CD8-positive, alpha-beta T cell (primary cell): ENCODE measurements at places on chromosomes 6 and 20.

DNA sequence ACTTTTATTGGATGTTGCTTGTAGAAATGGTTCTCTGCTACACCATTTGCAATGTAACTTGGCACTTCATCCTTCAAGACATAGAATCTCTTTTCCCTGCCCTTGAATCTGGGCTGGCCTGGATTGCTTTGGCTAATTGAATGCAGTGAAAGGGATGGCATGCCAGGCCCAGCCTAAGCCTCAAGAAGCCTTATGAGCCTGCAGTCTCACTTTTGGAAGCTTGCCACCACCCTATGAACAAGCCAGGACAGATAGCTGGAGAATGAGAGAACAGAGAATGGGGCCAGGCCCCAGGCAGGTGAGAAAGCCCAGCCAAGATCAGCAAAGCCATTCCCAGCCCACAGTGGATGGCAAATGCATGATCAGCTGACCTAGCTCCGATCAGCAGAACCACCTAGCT lies 350.7 kb upstream of the RNF24 start:
- no peak for DNase-seq

DNA sequence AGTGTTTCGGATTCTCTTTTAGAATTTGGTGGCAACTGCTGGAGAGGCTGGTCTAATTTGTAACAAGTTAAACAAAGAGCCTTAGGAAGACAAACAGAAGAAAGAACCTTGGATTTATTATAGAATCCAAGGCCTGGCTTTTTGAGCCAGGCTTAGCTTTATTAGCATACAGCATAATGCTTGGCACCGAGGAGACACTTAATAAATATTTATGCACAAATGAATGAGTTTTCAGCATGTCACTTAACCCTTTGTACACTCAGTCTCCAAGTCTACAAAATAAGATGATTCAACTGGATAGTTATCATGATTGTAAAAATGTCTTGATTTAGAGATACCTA lies 38.2 kb upstream of the AFDN start:
- no peak for DNase-seq

DNA sequence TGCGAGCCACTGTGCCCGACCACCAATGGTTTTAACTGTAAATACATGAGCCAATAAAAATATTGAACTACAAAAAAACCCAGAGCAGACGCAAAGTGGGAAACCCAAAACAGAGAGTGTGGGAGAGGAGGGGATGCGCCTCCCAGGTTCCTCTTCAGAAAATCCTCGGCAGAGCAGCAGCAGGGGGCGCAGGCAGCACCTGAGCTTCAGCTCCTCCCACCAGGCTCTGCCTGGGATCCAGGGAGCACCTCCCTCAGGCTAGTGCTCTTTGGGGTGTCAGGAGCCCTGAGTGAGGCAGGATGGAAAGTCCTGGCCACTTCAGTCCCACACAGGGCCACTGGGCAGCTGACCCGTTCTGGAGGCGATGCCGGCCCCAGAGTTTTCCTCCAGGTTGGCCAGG lies 536.9 kb upstream of the CDH4 start:
- DNase-seq, result no peak

DNA sequence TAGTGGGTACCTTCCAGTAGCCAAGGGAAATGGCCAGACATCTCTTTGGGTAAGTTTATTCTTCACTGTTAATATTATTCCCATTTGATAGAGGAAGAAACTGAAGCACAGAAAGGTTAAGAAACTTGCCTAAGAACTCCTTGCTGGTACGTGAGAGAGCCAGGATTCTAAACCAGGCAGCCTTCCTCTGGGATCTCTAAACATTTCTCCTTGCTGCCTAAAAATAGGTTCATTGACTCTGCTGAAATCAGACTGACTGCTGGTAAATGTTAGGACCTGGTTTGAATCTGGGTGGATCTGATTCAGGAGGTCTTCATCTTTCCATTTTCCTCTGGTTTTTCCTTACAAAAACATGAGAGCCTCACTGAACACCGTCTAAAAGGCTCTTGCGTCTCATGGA lies 186.9 kb downstream of the AIG1 start:
- DNase-seq, result no peak

- DNase-seq, result peak; percentile 22
These were observed 659 bp downstream of the MCUR1 start for GRCh38 chr6:13813621-13814175.

DNA sequence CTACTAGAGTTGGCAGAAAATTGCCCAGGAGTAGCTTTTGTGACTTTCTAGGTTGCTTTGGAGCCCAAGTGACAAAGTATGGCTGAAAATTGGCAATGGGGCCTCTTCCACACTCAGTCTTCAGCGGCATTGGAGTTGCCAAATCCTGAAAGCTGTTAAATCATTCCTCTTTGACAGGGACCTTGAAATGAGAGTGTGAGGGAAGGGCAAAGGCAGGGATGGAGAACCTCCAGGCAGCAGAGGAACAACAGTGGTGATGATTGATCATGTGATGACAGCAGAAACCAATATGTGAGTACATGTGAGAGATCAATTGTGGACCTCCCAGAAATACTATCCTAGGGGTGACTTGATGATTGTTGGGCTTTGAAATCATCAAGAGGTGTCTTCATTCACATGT lies 393.9 kb downstream of the KIF16B start:
- DNase-seq, result no peak
